ENCODE measurements at places on chromosomes 5 and 9.

DNA sequence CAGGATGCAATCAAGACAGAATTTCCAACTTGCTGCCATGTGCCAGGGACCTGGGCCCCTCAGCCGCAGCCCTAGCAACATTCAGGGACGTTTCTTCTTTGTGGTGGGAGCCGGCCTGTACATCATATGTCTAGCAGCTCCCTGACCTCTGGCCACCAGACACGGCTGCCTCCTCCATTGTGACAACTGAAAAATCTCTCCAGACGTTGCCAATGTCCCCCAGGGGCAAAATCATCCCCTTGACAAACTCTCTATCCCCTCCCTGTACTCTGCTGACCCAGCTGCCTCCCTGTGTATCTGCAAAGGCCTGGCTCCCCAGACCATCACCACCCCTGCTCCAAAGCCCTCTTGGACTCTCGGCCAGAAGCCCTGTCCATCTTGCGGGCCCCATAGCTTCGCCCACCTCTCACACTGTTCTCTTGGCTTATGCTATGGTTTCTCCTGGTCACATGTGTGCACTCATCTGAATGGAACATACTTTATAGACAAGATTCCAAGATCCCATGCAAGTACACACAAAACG is 40.8 kb downstream of the BICD2 start:
- no peak for DNase-seq

GRCh38 chr9:134135343-134136117 is at the start of gene WDR5:
TSS of gene WDR5 (plus strand) at chr9:134136082. CDS start at chr9:134139878, 3,796 bp downstream.
- peak; percentile 95 for DNase-seq

DNA sequence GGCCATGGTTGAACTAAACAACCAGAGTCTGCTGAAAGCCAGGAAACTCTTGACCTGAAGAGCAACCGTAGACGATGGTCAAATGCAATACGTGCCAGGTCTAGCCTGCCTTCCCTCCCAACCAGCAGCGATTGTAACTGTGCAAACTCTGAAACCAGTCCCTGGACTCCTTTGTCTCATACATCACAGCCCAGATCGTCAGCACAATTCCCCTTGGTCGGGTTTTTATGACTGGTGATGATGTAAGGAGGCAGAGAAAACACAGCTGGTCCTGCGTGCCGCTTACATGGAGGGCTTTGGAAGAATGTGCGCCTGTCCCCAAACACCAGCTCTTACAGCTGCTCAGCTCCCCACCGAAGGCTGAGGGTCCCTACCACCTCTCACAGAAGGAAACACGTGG is 24.6 kb downstream of the SMIM23 start:
- no peak for DNase-seq

DNA sequence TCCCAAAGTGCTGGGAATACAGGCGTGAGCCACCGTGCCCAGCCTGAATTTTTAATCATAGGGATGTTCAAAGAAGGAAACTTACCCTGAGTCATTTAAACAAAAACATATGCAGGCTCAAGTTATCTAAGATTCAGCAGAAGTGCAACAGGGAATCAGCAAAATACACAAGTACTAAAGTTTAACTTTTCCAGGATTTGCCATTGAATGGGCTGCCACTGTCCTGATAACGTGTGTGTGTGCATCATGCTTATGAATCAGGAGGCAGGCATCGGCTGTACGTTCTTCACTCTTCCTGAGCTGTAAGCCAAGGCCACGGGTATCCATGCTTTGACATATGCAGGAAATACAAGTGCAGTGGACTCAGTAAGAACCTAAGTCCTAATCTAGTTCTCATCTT is 48.8 kb upstream of the FST start:
- no peak for DNase-seq

DNA sequence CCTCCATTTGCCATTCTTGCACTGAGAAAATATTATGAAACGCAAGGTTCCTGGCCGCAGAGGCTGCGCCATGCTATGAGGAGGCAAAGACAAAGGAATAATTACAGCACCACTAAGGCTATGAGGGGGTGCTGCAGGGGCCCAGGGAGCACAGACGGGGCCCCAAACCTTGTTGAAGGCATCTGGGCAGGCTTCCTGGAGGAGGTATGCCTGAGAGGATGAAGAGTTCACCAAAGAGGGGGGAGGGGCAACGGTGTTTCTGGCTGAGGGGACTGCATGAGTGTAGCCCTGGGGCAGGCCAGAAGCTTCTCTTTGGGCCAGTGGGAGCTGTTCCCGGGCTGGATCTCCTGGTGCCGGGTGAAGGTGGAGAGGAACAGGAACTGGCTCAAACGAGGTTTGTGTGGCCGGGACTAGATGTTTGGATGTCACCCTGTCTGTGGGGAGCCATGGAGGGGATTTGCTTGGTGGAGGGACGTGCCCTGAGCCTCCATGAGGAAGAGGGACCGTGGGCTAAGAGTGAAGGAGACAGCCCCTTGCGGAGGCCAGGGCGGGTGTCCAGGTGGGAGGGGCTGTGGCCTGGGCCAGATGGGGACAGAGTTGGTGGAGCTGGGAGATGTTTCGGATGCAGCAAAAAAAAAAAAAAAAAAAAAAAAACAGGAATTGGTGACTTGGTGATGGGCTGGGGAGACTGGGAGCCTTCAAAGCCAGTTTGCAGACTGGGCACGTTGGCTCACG is 28.2 kb downstream of the PTGES start:
- no peak for DNase-seq

GRCh38 chr5:163506095-163506457 is 657 bp downstream of the MAT2B start:
- DNase-seq: no peak

- DNase-seq: no peak
Measured at GRCh38 chr5:118598311-118598710, 390.0 kb downstream of the DTWD2 start.

DNA sequence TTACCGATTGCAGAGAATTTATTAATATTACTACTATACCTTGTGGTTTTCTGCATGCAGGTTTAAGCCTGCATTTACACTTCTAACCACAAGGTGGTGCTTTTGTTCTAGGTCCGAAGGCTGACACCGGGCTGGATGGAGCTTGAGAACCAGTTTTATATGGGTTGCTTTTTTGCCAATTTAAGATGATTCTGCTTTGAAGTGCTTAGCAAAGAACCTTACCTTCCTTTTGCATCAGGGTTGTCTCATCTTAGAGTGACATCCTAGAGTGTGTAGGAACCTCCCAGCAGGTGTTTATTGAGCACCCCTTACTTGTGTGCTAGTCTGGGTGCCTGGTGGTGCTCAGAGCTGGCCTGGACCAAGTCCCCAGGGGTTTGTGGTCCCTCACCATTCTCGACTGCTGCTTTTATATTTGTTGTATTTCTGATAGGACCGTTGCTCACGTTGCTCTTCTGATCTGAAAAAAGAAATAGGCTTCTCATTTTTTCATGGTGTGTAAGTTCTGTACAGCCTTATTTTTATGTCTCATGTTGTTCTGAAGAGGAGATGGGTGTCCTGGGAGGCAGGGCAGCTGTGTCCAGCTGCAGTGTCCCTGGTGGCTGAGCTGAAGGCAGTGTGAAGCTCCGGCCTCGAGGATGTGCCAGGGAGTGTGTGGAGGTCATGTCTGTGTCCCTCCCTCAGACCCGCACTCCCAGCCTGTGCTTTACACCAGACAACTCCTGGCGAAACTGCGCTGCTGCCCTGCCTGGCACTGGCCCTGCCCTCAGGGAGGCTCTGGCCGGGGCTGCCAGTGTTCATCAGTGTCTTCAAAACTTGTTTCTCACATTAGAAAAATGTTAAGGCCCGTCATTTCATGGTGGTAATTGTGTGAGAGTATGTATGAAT is 54.3 kb downstream of the EHMT1 start:
- DNase-seq: peak; percentile 84

DNA sequence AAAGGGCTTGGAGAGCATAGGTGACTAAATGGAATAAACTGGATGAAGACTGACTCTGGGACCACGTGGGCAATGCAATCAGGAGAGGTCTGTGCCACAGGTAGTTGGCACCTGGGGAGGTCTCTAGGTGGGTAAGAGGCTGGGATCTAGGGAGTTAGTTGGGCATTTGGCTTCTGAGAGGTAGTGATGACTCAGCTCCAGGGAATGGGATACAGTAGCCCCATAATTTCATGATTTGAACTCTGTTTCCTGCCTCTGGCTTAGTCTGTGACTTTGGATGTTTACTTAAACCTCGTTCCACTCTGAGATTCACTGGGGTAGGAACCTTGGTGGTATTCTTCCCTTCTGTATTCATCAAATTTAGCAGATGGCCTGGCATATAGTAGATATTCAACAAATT is 240.8 kb downstream of the KIF4B start:
- no peak for DNase-seq

GRCh38 chr5:72518001-72518683 is 10.9 kb upstream of the ZNF366 start:
- peak; percentile 37 for DNase-seq

DNA sequence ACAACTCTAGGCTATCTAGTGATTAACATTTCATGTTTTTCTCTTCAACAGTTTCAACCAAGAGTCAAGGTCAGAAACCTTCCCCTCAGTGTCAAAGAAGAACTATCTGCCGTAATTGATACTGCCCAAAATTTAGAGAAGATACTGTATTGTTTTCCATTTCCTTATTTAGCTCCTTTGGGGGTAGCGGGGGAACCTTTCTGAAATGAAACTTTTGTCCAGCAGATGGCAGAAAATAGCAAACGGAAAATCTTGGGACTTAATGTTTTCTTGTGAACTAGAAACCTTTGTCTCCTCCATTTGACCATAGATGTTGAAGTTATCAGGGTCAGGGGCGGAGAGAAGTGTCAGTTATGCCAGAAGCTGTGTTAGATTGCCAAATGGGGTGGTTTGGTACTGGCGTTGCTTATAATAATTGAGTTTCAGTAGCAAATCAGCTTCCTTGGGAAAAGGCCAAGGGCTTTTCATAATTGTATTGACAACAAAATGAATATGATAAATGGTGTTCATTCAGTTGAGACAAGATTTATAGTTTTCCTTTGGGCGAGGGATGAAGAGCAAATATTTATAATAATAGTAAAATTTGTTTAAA is 101.7 kb upstream of the TLX3 start:
- peak; percentile 28 for DNase-seq

GRCh38 chr5:112703866-112704820 is 33.5 kb upstream of the APC start:
- no peak for DNase-seq

GRCh38 chr9:114790521-114790920 is 15.3 kb downstream of the TNFSF15 start:
- no peak for DNase-seq

DNA sequence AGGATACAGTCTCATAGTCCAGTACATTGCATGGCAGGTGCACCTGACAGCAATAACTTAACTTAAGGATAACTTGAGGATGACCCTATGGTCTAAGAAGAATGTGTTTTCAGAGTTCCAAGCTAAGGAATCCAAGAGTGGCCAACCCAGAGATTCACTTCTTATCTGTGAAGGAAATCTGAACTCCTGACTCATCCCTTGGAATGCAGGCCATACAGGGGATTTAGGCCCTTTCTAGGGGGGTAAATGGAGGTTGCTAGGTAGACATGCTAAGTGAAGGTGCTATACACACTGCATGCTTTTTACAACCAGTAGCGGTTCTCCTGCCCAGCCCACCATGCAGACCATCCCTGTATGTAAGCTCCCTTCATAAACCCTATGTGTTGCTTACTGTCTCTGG is 50.4 kb downstream of the HTR1A start:
- DNase-seq: no peak

- DNase-seq: peak; percentile 87
Measured at GRCh38 chr5:157252711-157253465, 13.0 kb upstream of the CYFIP2 start.

Measured in GM12865 (cell line).